ENCODE measurements at places on chromosomes 11 and 22. TPM values are rescaled to one million over a fixed set of nuclear protein-coding genes. Genes with fewer than 3 reads are reported as not detected.
A peak's percentile ranks its signal among the peaks of the same experiment; 100 is the strongest.

Gene GLB1L2
- total RNA-seq = 1.2 TPM

Gene MRGPRX3
- total RNA-seq = not detected

- peak; percentile 37 for DNase-seq
- H3K4me3 ChIP-seq = peak overlapping the region; percentile 17
- H3K4me1 ChIP-seq = peaks cover 5% of the 10 kb centered on the region
- no peaks in the 10 kb centered on the region for H3K36me3 ChIP-seq
- H3K27me3 ChIP-seq = peaks cover 14% of the 10 kb centered on the region
Measured at GRCh38 chr11:13183094-13183825, 94.3 kb upstream of the BMAL1 start.

DNA sequence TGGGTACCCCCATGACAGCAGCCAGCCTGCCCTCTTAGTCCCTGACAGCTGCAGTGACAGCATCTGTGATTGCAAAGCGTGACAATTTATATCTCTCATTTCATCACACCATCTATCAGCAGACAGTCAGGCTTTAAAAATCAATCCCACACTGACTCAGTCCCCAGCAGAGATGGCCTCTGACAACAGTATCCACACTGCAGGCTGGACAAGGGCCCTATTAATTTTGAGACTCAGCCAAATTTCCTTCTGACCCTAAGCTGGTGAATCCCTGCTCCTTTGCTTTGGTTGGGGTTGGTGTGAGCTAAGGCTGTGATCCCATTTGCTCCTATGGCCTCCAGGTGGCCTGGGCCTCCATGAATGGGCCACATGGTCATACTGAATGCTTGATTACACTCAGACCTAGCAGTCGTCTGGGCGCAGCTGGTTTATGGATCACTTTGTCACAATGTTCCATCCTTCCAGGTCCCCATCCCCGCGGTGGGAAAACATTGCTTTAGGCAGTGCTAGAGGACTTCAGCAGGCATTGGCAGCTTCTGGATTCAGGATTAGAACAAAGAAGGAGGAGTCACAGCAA, 68.2 kb upstream of the B3GAT1 start:
- H3K27me3 ChIP-seq = peaks cover 5% of the 10 kb centered on the region
- no peaks in the 10 kb centered on the region for H3K36me3 ChIP-seq
- no peak overlapping the region for H3K27ac ChIP-seq

- no peaks in the 10 kb centered on the region for H3K36me3 ChIP-seq
- H3K4me1 ChIP-seq = no peaks in the 10 kb centered on the region
- H3K27ac ChIP-seq = no peak overlapping the region
- no peak for DNase-seq
Measured at GRCh38 chr11:131637469-131638175, 267.2 kb downstream of the NTM start.

GRCh38 chr22:26362471-26362870, 66.6 kb upstream of the ASPHD2 start:
- DNase-seq = no peak

GRCh38 chr11:18259259-18259658, 6.8 kb upstream of the SAA1 start:
- H3K36me3 ChIP-seq = no peaks in the 10 kb centered on the region
- H3K27me3 ChIP-seq = peaks cover 14% of the 10 kb centered on the region
- H3K4me3 ChIP-seq = no peak overlapping the region
- peaks cover 2% of the 10 kb centered on the region for H3K4me1 ChIP-seq

- no peak overlapping the region for H3K4me3 ChIP-seq
- no peak for DNase-seq
- H3K27ac ChIP-seq = no peak overlapping the region
Measured at GRCh38 chr11:108128772-108129171, 7.4 kb downstream of the ACAT1 start.

DNA sequence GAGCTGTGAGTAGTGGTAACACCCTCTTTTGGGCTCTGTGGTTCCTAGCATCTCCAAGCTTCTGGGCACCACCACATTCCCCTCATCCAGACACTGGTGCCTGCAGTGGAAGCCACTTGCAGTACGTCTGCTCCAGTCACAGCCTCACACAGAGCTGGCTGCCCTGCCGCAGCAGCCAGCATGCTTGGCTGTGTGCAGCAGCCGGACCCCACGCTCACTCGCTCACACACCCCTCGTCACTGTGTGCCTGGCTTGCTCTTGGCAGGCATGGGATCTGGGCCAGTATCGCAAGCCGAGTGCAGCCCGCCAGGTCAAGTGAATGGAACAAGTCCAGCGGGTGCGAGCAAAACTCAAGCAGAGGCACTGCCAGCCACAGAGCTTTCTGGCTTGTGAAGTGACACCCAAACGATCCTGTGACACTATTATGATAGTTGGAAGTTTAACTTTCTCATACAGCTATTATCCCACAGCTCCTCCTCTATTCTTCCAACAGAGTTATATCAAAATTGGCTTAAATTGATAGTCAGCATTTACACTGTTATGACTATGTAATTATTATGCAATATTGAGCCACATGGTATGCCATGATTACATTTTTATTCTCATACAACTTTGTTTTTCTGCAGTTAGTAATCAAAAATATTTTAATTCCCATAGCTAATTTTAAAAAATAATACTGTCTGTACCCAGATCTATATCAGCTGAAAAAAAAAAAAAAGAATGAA, 89.0 kb downstream of the CCDC73 start:
- peaks cover 7% of the 10 kb centered on the region for H3K27me3 ChIP-seq
- no peaks in the 10 kb centered on the region for H3K36me3 ChIP-seq
- no peak overlapping the region for H3K4me3 ChIP-seq
- no peaks in the 10 kb centered on the region for H3K4me1 ChIP-seq
